Stimulated activated CD8-positive, alpha-beta memory T cell treated with anti-CD3 and anti-CD28 coated beads, Interleukin-15, amount 100 ng/mL, for 1 hour (primary cell): ENCODE measurements at places on chromosomes 7 and 10.

DNA sequence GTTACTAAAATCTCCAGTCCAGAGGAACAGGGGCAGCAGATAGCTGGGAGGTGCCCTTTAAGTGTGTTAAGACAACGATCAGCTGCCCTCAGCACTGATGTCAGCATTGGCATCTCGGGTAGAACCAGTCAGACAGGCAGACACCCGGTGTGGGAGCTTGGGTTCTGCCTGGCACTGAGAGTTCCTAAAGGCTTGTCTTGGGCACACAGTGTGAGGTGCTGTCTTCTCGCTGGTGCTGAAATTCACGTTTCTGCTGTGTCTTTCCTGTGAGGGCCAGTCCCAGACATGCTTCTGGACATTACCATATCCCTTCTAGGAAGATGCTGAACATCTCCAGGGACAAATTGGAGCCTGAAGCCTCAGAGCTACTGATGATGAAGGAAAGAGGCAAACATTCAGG, 156.2 kb downstream of the DNAJB6 start:
- no peak for DNase-seq

DNA sequence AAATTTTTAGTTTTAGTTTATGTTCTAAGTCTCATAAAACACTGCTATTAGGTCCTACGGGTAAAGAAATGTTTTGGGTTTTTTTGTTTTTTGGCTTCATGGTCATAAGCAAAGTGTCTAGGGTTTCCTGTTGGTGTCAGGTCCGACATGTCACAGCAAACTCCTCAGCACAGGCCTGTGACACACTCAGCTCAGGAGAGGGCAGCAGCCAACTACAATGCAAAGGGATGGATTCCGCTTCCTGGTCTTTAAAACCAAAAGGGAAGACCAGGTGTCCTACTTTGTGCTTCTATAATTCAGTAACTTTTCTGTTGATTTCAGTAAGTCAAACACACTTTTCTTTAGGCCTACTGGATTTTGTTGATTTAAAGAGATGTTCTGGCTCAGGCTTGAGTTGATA, 83.8 kb upstream of the MACROH2A2 start:
- no peak for DNase-seq

GRCh38 chr10:48214716-48215485, 59.6 kb downstream of the FRMPD2 start:
- no peak for DNase-seq

GRCh38 chr7:102841290-102841689, 71.5 kb upstream of the LRRC17 start:
- no peak for DNase-seq

DNA sequence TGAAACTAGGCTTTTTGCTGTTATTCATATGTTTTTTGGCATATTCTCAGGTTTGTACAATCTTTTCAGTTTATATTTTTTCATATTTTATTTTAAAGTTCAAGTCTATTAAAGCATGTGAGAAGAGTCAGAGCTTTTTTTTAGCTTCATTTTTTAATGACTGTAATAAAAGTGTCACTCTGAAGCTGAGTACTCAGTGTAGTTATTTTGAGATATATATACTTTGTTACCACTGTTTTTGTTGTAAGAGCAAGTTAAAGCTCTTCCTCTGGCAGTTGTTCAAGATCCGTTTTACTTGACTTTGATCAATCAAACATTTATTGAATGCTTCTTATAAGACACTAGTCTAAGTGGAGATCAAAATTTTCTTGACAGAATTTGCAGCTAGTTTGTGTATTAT, 37.5 kb downstream of the CASD1 start:
- no peak for DNase-seq

- no peak for DNase-seq
Observed at GRCh38 chr7:13633857-13634256, 355.6 kb downstream of the ETV1 start.

- no peak for DNase-seq
Observed at GRCh38 chr7:42611289-42611928, 300.5 kb downstream of the C7orf25 start.

GRCh38 chr10:30986053-30986555, 45.6 kb downstream of the ZNF438 start:
- no peak for DNase-seq

GRCh38 chr10:33901166-33901565, 566.7 kb upstream of the NRP1 start:
- DNase-seq = no peak

- DNase-seq = no peak
Observed at GRCh38 chr10:98400482-98400881, 14.5 kb downstream of the PYROXD2 start.

GRCh38 chr10:18158773-18159265, 18.6 kb downstream of the CACNB2 start:
- no peak for DNase-seq

DNA sequence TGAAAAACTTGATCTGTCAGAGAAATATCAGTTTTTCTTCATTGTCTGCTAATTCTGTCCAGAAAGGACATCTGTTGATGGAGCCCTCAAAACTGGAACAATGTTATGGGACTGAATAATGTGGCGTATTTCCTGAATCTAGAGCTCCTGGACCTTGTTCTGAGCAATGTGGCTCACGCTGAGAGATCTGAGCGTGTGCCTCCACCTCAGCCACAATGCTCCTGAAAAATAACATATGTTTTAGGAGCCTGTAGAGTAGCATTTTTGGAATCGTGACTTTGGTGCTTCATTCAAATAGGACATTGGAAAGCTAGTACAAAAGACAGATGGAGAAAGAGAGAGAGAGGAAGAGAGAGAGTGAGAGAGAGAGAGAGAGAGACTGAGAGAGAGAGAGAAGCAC, 110.3 kb downstream of the BMPER start:
- no peak for DNase-seq

GRCh38 chr10:132498562-132499366, 38.8 kb upstream of the INPP5A start:
- no peak for DNase-seq

DNA sequence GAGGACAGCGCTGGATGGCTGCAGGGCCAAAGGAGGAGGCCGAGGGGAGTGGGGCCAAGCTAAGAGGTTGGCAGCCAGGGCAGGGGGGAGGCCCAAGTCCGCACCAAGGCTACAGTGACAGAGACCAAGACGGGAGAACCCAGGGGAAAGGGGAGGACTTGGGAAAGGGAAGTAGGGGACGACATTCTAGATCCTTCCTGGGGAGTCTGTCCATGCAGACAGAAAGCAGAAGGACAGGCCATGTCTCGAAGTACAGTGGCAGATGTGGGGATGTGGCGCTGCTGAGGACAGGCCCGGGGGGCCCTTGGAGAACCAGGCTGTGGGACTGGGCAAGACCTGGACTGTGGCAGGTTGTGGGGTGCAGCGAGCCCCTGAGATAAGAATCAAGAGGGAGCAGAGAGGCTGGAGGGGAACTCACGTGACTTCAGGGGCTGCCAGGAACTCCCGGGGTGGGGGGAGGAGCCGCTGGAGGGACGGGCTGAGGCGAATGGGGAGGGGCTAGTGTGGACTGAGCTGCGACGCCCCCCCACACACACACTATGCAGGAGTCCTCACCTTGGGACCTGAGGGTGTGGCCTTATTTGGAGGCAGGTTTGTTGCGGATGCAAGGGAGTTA, 68.5 kb upstream of the TNRC18 start:
- no peak for DNase-seq

- DNase-seq = no peak
Observed at GRCh38 chr7:72403458-72404076, 8.6 kb downstream of the CALN1 start.

DNA sequence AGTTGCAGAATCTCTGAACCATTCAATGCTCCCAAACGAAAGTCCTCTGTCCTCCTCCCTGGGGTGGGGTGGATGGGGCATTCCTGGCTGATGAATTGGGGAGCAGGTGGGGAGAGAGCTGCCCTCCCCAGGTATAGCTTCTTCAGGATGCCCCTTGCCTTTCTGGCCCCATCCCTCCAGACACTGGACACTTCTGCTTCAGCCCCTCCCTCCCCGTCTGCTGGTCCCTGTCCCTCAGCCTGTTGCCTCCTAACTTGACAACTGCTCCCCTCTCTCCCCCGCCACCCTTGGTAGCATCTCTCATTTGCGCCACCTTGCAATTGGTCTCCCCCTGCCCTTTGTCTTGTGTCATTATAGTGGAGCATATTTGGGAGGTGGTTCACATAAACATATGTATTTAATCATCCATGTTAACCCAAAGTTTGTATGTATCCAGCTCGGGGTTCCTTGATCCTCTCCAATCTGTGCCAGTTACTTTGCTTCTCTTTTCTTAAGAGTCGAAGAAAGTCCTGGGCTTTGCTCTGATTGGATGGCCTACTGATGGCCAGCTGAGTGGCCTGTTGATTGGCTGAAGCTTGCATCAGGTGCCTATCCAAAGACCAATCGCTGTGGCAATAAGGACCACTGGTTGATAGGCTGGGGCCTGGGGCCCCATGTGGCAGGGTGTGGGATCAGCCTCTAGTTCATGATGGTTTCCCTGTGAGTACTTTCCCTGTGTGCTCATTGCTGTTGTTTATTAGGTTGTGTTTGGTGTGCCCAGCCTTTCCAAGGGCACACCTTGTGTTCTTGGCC, 4.0 kb upstream of the GCK start:
- DNase-seq = no peak

DNA sequence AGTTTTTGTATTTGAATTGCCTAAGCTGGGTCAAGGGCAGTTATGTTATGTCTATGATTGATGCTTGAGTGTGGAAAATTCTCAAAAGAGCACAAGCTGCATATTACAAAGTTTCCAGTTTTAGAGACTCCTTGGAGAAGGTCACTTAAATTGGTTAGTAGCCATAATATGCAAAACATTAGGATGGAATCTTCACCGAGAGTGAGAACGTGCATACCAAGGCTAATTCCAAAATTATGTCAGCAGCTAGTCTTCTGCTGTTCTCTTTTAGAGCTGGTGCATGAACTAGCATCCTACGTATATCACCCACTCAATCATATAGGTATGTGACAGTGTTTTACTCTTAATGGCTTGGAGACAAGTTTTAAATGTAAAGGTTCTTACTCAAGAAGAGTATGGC, 49.2 kb downstream of the MKX start:
- no peak for DNase-seq

GRCh38 chr7:104629408-104629807, 301.0 kb downstream of the LHFPL3 start:
- DNase-seq = no peak

DNA sequence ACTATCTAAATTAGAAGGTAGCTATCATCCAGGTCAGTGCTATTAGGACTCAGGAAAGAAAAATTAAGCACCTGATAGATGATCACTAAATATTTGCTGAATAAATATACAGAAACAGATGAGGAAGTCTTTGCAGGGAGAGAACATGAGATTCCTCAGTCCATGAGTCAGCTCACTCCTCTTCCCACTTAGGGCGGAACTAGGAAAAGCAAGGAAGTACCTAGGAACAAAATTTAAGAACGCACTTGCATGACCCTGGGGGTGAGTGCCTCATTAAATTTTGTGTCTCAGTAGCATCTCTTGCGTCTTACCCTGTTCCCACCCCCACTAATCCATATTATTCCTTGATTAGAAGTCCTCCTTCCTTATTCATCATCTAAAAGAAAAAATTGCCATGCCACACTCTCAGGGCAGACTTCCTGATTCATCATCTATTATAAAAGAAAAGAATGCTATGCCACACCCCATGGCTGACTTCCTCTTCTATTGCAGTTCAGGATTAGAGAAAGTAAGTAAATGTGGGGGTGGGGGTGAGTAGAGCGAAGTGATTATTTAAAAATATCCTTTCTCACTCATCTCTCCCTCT, 208.8 kb downstream of the THSD7A start:
- no peak for DNase-seq

GRCh38 chr7:115038158-115038557, 116.3 kb downstream of the MDFIC start:
- no peak for DNase-seq

DNA sequence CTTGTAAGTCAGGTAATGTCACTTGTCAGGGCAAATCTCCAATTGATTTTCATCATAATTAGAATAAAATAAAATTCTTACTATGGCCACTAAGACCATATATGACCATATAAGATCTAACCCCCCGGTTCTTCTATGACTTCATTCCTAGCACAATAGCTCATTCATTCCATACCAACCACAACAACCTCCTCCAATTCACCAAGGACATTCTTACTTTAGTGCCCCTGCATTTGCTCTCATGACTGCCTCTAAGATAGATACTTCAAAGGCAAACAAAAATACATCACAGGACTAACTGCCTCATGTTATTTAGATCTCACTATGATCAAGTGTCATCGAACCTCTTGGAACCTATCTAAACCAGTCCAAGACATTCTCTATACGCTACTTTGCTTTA, 90.8 kb downstream of the SNX13 start:
- no peak for DNase-seq
